ENCODE measurements at places on chromosomes 1 and 21. TPM values are rescaled to one million over a fixed set of nuclear protein-coding genes. Genes with fewer than 3 reads are reported as not detected.

The RGS8 gene
- total RNA-seq: not detected

The C1orf94 gene
- not detected for total RNA-seq

The ADAMTSL4 gene
- total RNA-seq: 2.4 TPM

The FAM177B gene
- total RNA-seq: not detected

The CD34 gene
- total RNA-seq: not detected

The TGFB2 gene
- total RNA-seq: 15.2 TPM

Data from placental pericyte (primary cell).